ENCODE measurements at places on chromosomes 4 and X. TPM values are rescaled to one million over a fixed set of nuclear protein-coding genes. Genes with fewer than 3 reads are reported as not detected.

- no peaks in the 10 kb centered on the region for H3K4me1 ChIP-seq
- no peaks in the 10 kb centered on the region for H3K27me3 ChIP-seq
- DNase-seq, result no peak
- H3K36me3 ChIP-seq, result no peaks in the 10 kb centered on the region
- no peak overlapping the region for H3K4me3 ChIP-seq
These were observed 86.4 kb downstream of the SMIM20 start for GRCh38 chr4:26000274-26000950.

DNA sequence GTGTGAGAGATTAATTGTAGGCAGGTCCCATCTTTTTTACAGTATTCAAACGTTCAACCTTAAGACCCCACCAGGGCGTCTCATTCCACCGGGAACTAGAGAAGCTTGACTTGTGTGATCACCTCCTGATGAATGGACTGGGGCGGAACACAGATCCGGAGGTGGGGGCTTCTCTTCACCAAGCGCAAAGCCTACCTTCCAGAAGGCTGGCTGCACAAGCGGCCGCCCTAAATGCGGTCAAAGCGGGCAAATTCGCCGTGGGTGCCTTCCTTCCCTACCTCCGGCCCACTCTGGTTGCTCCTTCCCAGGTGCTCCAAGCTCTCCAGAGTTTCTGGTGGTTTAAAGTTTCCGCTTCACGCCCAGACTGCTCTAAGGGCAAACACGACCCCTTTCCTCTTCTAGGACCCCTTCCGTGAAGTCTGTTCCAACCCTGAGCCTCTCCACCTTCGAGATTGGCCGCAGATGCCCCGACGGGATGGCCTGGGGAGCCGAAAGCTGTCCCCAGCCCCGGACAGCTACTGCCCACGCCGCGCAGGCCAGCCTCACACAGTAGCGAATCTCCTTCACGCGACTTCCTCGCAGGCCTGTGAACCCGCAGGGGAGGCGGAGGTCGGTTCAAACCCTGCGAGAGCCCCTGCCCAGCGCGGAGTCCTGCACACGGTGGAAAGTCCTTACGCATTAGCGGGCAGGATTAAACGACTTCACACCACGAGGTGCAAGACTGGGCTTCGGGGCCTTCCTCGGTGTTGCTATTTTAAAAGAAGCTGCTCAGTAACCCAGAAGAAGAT, 1.6 kb upstream of the WWC2 start:
- peaks cover 17% of the 10 kb centered on the region for H3K27me3 ChIP-seq
- DNase-seq, result no peak
- H3K4me3 ChIP-seq, result peak overlapping the region; percentile 75
- H3K4me1 ChIP-seq, result peaks cover 11% of the 10 kb centered on the region
- no peaks in the 10 kb centered on the region for H3K36me3 ChIP-seq

DNA sequence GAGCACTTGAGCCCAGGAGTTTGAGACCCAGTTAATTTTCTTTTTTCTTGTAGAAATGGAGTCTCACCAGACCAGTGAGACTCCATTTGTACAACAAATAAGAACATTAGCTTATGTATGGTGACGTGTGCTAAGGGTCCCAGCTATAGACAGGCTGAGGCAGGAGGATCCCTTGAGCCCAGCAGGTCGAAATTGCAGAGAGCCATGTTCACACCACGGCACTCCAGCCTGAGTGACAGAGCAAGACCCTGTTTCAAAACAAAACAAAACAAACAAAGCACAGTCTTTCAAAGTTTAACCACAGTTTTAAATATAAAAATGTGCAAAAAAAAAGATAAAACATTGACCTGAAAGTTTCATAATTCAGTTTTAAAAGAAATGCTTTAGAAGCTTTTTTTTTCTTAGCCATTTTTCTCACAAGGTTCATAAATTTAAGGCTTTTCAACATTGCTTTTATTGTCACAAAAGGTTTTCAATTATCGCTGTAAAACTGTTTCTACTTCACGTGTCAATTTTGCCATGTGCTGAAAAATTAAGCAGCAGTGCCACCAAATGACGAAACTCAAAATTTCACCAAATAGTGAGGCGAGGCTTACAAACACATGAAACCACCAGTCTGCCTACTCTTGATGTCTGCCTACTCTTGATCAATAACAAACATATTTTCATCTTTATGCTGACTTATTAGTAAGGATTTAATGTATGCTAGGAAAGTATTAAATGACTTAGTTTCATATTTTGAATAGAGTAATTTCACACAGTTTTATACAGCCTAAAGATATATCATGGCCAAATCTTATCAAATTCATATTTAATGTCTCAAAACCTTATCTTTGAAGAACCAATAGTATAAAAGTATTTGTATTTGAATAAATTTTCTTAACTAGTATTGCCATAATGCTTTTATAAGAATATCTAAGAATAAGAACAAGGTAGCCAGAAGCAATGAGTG, 126.3 kb downstream of the NEK1 start:
- no peaks in the 10 kb centered on the region for H3K27me3 ChIP-seq
- H3K4me1 ChIP-seq, result no peaks in the 10 kb centered on the region
- H3K27ac ChIP-seq, result no peak overlapping the region
- no peaks in the 10 kb centered on the region for H3K36me3 ChIP-seq

TBX22 gene
- 0.03 TPM for polyA plus RNA-seq

DNA sequence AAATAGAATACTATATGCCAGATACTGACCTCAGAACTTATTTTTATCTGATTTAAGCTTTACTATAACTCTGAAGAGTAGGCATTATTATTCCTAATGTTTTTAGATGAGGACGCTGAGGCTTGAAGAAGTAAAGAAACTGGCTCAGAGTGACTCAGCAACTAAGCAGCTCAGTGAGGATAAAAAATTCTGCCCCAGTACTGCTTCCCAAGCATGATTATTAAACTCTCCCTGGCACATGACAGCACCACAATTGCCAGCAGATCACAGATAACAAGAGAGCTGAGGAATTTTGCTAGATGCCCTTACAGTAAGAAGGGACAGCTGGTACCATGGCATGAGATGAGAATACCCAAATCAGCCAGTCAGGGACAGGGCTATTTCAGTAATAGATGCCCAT, 219.4 kb downstream of the NKX6-1 start:
- H3K4me1 ChIP-seq, result peaks cover 2% of the 10 kb centered on the region
- H3K36me3 ChIP-seq, result no peaks in the 10 kb centered on the region
- no peak overlapping the region for H3K4me3 ChIP-seq

GRCh38 chr4:78864405-78865024, 74.7 kb downstream of the PAQR3 start:
- no peak overlapping the region for H3K4me3 ChIP-seq
- peak overlapping the region; percentile 89 for H3K27ac ChIP-seq
- peak; percentile 67 for DNase-seq
- no peaks in the 10 kb centered on the region for H3K27me3 ChIP-seq
- peaks cover 32% of the 10 kb centered on the region for H3K4me1 ChIP-seq
- peaks cover 59% of the 10 kb centered on the region for H3K36me3 ChIP-seq

DUX4 gene
- polyA plus RNA-seq, result 0.06 TPM

DNA sequence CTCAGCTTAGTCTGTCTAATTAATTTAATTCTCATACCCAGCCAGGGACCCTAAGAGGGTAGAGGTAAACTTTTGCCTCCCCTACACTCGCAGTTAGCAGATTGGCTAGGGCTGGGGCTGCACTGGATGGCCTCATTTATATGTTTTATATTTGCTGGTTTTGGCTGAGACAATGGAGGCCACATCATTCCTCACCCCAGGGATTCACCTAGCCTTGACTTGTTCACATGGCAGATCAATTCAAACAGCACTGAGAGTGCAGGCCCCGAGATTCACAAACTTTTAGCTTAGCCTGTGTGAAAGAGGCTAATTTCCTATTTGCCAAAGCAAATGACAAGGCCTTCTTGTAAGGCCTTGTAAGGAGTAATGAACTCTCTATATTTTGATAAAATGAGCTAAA, 844.4 kb downstream of the ARAP2 start:
- no peaks in the 10 kb centered on the region for H3K4me1 ChIP-seq
- no peaks in the 10 kb centered on the region for H3K36me3 ChIP-seq
- no peak for DNase-seq
- no peak overlapping the region for H3K4me3 ChIP-seq
- H3K27ac ChIP-seq, result no peak overlapping the region

DNA sequence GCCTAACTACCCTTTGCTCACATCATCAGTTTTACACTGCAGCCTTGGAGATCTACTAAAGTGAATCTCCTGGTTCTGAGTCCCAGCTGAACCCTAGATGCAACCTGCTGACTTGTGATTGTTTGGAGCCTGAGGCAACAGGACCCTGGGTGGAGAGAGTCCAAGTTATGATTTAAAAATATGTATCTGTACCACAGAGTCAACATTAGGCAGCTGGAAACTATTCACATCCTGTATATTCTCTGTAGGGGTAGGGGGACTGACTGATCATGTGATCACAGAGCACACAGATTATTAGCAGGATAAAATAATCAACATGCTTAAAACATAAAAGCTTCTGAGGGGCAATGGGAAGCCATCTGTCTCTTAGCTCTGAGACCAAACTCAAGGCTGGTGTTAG, 52.1 kb downstream of the CT47B1 start:
- no peak for DNase-seq
- no peak overlapping the region for H3K27ac ChIP-seq
- H3K27me3 ChIP-seq, result no peaks in the 10 kb centered on the region
- no peaks in the 10 kb centered on the region for H3K36me3 ChIP-seq

- no peaks in the 10 kb centered on the region for H3K27me3 ChIP-seq
- no peaks in the 10 kb centered on the region for H3K36me3 ChIP-seq
- no peak overlapping the region for H3K4me3 ChIP-seq
- DNase-seq, result no peak
- H3K4me1 ChIP-seq, result peaks cover 28% of the 10 kb centered on the region
- no peak overlapping the region for H3K27ac ChIP-seq
These were observed 33.1 kb upstream of the CDKN2AIP start for GRCh38 chr4:183411291-183411861.

DMRTC1 gene
- not detected for polyA plus RNA-seq

AFAP1 gene
- polyA plus RNA-seq, result 19.3 TPM

GABRG1 gene
- 0.03 TPM for polyA plus RNA-seq

DNA sequence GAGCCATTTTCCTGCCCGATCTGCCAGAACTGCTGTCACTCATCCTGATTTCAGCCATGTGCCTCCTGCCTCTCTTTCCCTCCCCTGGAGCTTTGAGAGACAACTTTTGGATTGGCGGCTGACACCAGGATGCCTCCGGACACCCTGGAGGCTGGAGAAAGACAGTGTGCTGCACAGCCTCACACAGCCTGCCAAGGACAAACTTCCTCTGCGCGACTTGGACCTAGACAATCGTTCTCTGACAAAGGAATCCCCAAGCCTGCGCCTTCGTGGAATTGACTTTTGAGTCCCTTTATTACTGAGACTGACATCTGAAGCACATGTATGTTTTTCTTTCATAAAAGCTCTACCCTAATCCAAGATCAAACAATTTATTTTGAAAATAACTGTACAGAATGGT, 10.8 kb upstream of the LDB2 start:
- H3K27me3 ChIP-seq, result no peaks in the 10 kb centered on the region
- H3K27ac ChIP-seq, result no peak overlapping the region
- no peaks in the 10 kb centered on the region for H3K36me3 ChIP-seq
- no peak for DNase-seq
- H3K4me3 ChIP-seq, result no peak overlapping the region
- no peaks in the 10 kb centered on the region for H3K4me1 ChIP-seq

GRCh38 chr4:163414275-163414674, 59.3 kb downstream of the TKTL2 start:
- DNase-seq, result no peak
- no peak overlapping the region for H3K4me3 ChIP-seq
- H3K4me1 ChIP-seq, result no peaks in the 10 kb centered on the region
- H3K36me3 ChIP-seq, result no peaks in the 10 kb centered on the region
- no peaks in the 10 kb centered on the region for H3K27me3 ChIP-seq
- no peak overlapping the region for H3K27ac ChIP-seq

ITM2A gene
- polyA plus RNA-seq, result 60.3 TPM

GRCh38 chr4:4818415-4819212, 40.9 kb upstream of the MSX1 start:
- DNase-seq, result no peak
- no peak overlapping the region for H3K4me3 ChIP-seq

SPOCK3 gene
- polyA plus RNA-seq, result 22.4 TPM

DNA sequence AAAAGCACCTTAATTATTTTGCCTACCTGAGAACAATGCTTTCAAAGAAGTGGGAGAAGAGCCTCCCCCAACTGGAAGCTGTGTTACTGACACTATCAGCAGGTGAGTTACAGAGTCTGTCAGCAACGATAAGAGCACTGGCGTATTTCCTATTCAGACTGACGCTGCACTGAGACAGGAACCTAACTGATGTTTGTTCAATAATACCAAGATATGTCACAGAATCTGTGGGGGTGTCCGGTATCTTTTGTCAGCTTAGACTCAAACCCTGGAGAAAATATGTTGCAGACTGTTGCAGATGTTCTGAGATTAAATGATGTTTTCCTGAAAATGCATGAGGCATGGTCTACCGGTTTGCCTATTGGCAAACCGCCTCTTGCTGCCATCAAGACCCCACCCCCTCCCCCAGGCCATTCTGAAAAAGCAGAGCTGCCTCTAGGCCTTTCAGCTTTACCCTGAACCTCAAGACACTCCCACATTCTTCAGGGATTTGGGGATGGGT, 115.2 kb upstream of the KIT start:
- H3K4me3 ChIP-seq, result no peak overlapping the region
- no peak overlapping the region for H3K27ac ChIP-seq
- DNase-seq, result no peak

- H3K4me1 ChIP-seq, result peaks cover 8% of the 10 kb centered on the region
- no peaks in the 10 kb centered on the region for H3K36me3 ChIP-seq
- no peaks in the 10 kb centered on the region for H3K27me3 ChIP-seq
- H3K27ac ChIP-seq, result no peak overlapping the region
These were observed 40.6 kb upstream of the PRDX4 start for GRCh38 chrX:23626651-23627050.

DNA sequence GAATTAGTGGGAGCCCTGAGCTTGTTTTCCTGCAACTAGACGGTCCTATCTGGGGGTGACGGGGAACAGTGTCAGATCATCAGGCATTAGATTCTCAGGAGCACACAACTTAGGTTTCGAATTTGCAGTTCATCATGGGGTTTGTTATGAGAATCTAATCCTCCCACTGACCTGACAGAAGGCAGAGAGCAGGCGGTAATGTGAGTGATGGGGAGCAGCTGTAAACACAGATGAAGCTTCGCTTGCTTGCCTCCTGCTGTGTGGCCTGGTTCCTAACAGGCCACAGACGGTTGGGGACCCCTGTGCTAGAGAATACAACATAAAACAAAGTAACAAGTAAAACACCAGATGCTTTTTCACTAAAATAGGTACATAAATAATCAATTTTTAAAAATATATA, 86.2 kb upstream of the BLTP1 start:
- H3K27me3 ChIP-seq, result no peaks in the 10 kb centered on the region
- H3K36me3 ChIP-seq, result no peaks in the 10 kb centered on the region
- DNase-seq, result no peak
- H3K27ac ChIP-seq, result no peak overlapping the region

GJB1 gene
- polyA plus RNA-seq, result 64.0 TPM

GRCh38 chrX:17596061-17596460, 141.2 kb upstream of the SCML1 start:
- no peaks in the 10 kb centered on the region for H3K36me3 ChIP-seq
- no peak for DNase-seq
- peak overlapping the region; percentile 17 for H3K27ac ChIP-seq
- no peak overlapping the region for H3K4me3 ChIP-seq
- H3K27me3 ChIP-seq, result no peaks in the 10 kb centered on the region

CYLC1 gene
- not detected for polyA plus RNA-seq

GRCh38 chrX:17738737-17739535, 1.6 kb downstream of the SCML1 start:
- no peaks in the 10 kb centered on the region for H3K27me3 ChIP-seq
- peaks cover 5% of the 10 kb centered on the region for H3K4me1 ChIP-seq

- DNase-seq, result no peak
- H3K27ac ChIP-seq, result no peak overlapping the region
- no peaks in the 10 kb centered on the region for H3K36me3 ChIP-seq
These were observed 97.9 kb upstream of the EOLA2 start for GRCh38 chrX:150036181-150036580.

- H3K4me1 ChIP-seq, result peaks cover 38% of the 10 kb centered on the region
- no peak overlapping the region for H3K4me3 ChIP-seq
- no peaks in the 10 kb centered on the region for H3K27me3 ChIP-seq
- H3K27ac ChIP-seq, result peak overlapping the region; percentile 56
- peak; percentile 57 for DNase-seq
These were observed 3.6 kb downstream of the CASP6 start for GRCh38 chr4:109699553-109700225.
